MCF 10A (cell line): ENCODE measurements at places on chromosomes 1 and 21. TPM values are rescaled to one million over a fixed set of nuclear protein-coding genes. Genes with fewer than 3 reads are reported as not detected.

DNA sequence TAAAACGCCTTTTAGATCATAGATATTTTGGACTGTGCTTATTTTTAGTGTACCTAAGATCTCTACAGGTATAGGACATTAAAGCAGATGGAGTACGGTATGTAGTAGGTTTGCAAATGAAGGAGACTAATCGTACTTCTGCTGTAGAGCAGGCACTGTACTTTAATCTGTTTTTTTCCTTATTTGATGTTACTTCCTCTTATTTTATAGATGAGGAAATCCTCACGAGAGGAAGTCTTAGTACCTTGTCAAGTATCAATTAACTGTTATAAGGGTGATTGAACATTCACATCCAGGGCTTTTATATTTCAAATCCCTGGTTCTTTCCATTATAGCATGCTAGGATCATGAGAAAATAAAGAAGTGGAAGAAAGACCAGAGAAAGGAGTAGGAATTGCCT lies 41.1 kb downstream of the CACHD1 start:
- no peak overlapping the region for H3K27ac ChIP-seq
- DNase-seq, result no peak

DNA sequence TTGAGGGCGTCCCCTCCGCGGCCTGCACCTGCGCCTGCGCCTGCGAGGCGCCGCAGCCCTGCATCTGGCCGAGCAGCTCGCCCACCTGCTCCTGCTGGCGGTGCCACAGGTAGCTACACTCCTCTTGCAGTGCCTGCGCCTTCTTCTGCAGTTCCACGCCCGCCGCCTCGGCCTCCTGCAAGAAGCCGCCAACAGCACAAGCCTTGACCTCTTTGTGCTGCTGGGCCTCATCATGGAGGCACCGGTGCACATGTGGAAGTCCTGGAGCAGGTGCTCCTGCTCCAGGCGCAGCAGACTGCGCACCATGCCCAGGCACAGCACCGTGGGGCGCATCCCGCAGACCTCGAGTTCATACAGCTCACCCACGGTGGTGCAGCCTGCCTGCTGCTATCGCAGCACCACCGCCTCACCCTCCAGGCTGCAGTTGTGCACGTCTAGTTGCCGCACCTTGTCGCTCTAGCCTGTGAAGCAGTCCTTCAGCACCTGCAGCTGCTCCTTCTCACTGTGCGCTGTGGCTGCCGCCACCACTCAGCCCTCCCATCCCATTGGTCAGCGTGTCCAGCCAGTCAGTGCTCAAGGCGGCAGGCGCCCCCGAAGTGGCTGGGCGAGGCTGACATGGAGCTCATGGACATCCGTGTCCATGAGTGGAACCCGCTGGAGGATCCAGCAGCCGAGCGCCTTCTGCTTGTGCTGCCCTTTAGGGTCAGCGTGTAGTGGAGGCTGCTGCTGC lies 12.2 kb upstream of the CD2 start:
- H3K27ac ChIP-seq, result no peak overlapping the region
- no peak for DNase-seq
- H3K27me3 ChIP-seq, result peaks cover 11% of the 10 kb centered on the region
- no peaks in the 10 kb centered on the region for H3K36me3 ChIP-seq

The SLC37A1 gene
- 4.9 and 7.6 TPM in 2 replicates for total RNA-seq

GRCh38 chr1:96978444-96978843 lies 256.9 kb downstream of the PTBP2 start:
- no peak overlapping the region for H3K4me3 ChIP-seq
- H3K27ac ChIP-seq, result no peak overlapping the region
- no peak for DNase-seq
- H3K36me3 ChIP-seq, result no peaks in the 10 kb centered on the region

DNA sequence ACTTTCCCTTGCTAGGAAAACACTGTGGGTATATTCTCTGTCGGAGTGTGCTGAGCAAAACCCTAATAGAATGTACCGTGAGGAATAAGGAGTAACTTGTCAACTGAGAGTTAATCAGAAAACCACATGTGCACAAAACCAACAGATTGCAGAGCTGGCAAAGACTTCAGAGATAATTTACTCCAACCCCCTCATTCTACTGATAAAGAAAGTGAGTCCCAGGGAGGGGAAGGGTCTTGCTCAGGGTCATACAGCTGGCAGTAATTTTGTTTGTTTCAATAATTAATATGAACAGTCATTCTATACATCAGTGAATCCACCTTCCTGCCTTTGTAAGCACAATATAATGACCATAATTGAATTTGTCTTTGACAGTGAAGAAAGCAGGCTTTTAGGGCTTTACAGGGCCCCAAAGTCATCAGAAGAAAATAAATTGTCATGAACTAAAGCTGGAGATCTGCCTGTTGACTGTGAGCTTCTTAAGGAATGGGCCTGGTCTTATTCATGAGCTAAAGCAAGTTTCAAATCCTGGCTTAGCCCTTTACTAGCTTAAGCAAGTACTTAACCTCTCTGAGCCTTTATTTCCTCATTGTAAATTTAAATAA lies 67.2 kb upstream of the HOOK1 start:
- peaks cover 4% of the 10 kb centered on the region for H3K36me3 ChIP-seq
- H3K4me3 ChIP-seq, result no peak overlapping the region
- no peaks in the 10 kb centered on the region for H3K27me3 ChIP-seq
